ENCODE measurements at places on chromosomes 16 and 17.

GRCh38 chr17:4229627-4230541 is 33.9 kb downstream of the ANKFY1 start:
- no peak for DNase-seq

DNA sequence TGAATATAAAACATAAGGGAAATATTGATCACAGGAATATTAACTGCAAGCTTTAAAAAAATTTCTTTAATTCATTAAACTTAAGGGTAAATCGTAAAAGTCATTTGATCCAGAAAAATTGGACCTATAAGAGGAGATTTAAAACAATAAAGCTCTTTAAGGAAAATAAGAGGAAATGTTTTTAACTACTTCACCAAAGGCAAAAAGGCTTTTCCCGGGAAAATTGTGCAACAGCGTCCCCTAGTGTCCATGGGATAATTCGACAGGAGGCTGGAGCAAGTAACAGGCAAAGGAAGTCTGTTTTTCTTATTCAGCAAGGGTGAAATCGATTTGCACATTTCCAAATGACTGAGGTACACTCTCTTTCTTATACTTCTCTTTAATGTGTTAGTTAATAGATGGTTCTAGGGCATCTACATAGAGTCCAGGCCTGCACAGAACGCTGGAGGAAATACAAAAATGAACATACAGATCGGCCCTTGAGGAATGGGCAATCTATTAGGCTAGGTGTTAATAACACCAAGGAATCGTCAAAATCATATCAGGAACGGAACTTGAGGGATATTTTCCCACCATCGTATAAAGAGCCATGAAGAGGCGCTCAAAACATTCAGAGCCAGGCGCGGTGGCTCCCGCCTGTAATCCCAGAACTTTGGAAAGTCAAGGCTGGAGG is 61.4 kb downstream of the ZNF18 start:
- no peak for DNase-seq

- no peak for DNase-seq
These were observed 16.1 kb downstream of the ITGB4 start for GRCh38 chr17:75737133-75737962.

GRCh38 chr17:77326076-77326591 is 185.4 kb downstream of the SEC14L1 start:
- no peak for DNase-seq

DNA sequence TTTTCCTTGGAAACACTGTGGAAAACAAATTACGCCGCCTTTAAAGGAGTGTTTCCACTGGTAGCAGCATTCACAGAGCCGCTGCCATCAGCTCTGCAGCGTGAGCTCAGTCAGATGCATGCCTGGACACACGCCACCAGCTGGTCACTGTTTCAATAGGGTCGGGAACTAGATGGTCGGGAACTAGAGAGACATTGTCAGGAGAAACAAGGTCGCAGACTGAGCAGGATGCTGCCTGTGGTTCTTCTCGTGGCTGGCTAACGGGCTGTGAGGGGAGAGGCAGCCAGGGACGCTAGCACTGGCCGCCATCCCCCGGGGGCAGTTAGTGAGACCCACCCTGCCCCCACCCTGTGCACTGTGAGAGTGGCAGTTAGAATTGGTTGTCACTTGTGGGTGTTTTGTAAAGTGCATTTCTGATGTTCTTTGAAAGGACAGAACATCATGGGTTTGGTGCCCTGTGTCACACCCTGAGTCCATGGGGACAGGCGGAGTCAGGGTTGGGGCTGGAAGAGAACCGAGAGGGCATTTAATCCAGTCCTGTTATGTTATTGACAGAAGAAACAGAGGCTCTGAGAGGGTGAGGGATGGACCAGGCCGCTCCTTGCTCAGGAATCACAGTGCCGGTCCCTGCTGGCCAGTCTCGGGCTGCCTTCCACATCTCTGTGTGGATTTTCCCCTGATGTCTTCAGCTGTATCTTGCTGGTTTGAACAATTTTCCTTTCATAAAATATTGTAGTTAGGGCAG is 86.3 kb downstream of the SPECC1 start:
- no peak for DNase-seq

DNA sequence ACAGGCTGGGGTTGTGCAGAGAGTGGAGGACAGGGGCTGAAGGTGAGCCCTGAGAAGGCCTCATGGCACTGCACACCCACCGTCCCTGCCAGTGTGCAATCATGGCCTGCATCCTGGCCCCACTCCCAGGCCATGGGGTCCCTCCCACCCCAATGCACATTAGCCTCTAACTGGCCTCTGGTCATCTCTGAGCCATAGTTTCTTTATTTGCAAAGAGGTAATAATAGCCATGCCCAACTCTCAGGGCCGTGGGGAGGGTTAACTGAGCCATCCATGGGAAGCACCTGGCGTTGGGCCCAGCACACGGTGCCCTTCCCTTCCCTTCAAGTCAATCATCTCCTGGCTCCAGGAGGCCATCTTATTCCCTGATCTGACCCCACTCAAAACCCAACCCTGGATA is 10.8 kb upstream of the ITGA3 start:
- DNase-seq, result no peak

GRCh38 chr17:61397086-61397842 is 2.4 kb upstream of the TBX2 start:
- DNase-seq, result no peak

DNA sequence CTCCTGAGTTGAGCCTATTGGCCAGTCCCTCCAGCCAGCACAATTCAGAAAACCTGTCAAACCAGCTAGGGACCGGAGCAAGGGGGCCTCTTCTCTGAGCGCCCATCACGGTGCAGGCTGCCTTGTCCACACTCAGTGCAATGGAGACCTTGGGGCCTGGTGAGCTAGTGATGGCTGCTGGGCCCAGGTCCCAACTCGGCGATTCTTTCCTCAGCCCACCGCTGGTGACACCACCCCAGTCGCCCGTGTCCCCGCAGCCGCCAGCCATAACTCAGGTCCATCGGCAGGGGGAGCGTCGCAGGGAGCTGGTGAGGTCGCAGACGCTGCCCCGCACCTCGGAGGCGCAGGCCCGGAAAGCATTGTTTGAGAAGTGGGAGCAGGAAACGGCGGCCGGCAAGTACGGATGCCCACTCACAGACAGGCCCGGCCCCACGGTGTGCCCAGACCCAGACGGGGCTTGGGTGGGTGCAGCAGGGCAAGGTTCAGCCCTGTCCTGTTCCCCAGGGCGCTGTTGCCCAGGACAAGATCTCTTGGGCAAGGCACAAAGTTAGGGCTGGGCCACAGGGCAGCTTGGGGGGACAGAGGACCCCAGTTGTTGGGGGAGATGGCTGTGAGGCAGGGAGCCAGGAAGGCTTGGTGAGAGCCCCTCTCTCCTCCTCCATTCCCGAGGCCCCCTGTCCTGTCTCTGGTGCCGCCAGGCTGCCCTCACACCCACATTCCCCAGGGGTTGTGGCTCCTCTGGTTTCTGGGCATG is 10.8 kb downstream of the SMTNL2 start:
- no peak for DNase-seq

GRCh38 chr17:56678249-56679114 is 85.0 kb downstream of the NOG start:
- no peak for DNase-seq

DNA sequence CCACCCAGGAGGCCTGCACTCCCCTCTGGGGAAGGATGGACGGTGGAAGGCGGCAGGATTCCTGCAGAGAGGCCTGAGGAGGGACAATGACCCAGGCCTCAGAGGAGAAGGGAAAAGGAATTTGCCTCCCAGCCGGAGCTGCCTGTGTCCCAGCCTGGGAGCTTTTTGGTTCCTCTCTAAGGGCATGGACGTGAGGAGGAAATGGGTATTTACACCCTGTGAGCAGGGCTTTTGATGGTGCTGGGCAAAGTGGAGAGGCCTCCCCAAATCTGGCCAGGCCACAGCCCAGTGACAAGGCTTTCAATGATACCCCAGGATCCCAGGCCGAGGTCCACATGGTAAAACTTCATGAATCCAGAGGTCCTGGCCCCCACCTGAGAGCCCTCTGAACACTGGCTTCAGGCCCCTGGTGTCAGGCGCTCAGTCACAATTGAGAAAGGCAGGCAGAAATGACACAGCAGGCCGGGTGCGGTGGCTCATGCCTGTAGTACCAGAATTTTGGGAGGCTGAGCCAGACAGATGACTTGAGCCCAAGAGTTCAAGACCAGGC is 56.0 kb upstream of the DOC2B start:
- DNase-seq, result no peak

- no peak for DNase-seq
These were observed 752 bp downstream of the EXOSC6 start for GRCh38 chr16:70250748-70251628.

DNA sequence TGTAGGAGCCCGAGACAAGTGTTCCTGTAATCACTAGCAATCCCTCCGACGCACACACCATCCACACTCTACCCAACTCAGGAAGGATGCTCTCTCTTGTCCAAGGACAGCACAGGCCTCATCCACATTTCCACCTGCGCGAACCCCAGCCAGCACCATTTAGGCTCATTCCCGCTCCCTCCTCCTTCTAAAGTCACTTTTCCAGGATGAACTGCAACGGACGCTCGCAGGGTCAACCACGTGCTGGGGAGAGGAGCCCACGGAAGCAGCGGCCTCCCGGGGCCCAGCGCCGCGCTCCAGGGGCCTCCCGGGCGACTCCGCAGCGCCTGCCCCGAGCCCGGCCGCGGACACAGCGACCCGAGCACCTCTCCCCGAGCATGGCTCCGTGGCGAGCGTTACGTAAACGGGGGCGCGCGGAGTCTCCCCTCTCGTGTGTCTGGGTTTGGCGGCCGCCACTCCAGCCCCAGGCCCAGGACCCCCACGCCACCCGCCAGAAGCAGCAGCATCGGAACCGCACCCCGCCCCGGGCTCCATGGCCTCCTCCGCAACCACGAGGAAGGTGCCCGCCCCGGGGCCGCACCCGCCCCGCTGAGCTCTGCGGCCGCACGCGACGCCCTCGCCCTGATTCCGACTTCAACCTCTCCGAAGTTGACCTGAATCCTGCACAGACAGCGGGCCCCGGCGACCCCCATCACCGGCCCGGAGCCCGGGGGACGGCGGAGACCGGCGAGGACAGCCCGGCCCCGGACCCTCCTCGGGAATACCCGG is 668 bp downstream of the USP36 start:
- DNase-seq, result no peak

GRCh38 chr16:48330189-48330840 is 54.9 kb downstream of the SIAH1 start:
- no peak for DNase-seq

DNA sequence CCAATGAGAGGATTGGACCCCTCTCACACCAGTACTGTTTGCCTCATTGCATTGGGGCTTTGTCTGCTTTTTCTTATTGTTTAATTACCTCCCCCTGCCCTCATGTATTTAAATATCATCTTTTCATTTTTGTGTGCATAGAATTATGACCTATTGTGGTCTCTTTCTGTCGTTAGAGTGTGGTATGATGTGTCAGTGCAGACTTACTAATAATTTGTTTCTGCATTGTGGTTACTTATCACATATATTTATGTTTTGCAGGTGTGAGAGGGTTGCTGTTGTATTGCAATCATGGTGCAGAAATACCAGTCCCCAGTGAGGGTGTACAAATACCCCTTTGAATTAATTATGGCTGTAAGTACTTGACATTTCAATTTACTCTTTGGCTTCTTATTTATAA is 2.5 kb downstream of the SEC14L1 start:
- no peak for DNase-seq

DNA sequence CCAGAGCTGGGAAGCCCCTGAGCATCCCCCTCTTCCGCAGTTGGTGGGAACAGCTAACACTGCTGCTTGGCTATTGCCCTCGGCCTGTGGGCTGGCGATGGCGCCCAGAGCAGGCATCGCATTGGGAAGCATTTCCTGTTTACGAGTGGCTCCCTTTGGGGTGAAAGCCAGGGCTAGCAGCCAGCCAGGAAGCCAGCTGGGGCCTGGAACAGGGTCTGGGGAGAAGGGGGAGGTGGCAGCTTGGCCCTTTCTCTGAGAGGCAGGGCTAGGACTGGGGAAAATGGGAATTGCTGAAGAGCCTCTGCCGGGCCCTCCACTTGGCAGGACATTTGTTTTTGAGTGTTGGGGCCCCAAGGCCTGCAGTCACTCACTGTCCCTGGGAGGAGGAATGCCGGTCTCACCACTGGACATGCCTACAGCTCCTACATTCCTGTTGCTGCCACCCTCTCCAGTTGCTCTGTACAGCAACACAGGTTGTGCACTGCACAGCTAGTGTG is 2.4 kb upstream of the MTSS2 start:
- DNase-seq, result no peak

GRCh38 chr16:49778202-49778930 is 77.5 kb downstream of the ZNF423 start:
- DNase-seq, result no peak

GRCh38 chr16:89921702-89922476 is 1.3 kb upstream of the TUBB3 start:
- no peak for DNase-seq

DNA sequence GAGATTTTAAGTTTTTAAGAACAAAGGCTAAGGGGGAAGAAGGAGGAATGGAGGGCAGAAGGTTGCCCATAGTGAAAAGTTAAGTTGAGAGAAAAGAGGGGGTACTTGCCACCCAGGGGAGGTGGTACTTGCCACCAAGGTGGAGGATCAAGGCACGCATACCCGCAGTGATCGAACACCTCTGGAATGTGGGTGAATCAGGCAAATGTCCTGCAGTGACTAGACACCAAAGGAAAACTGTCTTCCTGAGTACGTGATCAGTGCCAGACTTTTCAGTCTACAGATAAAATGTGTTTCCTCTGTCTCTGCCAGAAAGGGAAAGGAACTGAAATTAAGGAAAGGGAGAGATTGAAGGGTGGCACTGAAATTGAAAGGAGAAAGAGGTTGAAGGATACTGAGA is 2285.3 kb downstream of the TP53TG3F start:
- no peak for DNase-seq

DNA sequence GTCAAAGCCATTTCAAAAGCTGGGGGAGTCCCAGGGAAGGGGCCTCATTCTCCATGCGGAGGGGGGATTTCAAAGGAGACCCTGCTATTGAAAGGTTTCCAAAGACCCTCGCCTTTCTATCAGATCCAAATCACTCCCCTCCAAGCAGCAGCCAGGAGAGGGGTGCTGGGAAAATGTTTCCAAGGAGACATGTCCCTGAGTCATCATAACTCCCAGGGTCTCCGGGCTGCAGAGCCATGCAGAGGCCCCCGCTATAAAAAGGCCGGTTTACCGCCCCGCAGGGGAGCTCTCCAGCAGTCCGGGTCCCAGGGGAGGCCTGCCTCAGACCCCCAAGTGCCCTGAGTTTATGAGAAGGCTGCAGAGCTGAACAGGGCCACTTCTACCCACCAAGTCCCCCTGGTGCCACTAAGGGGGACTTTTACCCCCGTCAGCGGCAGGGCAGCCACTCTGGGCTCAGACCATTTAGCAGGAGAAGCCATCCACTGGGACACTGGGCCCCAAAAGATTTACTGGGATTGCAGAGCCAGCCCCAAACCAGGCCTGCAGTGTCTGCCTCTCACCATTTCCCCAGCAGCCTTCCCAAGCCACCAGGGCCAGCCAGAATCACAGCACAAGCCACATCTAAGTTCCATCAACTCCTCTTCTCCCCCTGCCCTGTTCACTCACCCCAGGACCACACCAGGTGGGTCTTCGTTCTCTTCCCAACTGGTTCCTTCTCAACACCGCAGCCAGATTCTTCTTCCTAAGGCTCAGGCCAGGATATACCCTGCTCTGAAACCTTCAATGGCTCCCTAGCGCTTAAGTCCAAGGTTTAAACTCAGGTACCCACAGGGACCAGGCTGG is 234.4 kb downstream of the ZNF423 start:
- no peak for DNase-seq
